CD4-positive, alpha-beta T cell treated with Interferon gamma for 1 hour (primary cell): ENCODE measurements at places on chromosomes 1 and 21.

DNA sequence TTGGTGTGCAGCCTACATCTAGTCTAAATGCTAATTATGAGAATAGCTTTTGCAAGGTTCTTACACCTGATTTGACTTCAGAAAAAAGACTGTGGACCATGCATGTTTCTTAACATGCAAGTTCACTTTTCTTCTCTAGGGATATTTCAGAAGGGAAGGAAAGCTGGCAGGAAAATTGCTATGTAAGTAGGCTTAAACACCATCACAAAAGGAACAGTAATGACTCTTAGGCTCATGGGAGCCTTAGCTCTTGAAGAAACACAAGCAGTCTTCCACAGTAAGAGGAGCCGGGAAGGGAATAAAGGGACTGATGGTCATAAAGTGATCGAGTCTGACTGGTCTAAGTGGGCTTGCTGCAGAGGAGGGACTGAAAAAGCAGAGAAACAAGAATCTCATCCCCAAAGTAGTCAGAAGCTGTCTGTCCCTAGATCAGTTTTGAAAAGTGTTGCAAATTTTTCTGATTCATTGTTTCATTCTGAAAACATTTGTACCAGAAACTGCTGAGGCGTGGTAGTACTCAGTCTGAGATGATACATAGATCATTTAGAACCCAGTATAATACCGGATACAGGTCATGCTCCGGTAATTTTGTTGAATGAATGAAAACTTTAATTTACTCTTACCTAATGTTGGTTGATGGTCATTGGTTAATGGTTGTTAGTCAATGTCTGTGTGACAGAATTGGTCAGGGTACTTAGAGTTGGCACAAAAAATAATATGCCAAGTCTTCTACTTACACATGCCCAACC, 40.9 kb downstream of the SMYD2 start:
- DNase-seq = no peak

DNA sequence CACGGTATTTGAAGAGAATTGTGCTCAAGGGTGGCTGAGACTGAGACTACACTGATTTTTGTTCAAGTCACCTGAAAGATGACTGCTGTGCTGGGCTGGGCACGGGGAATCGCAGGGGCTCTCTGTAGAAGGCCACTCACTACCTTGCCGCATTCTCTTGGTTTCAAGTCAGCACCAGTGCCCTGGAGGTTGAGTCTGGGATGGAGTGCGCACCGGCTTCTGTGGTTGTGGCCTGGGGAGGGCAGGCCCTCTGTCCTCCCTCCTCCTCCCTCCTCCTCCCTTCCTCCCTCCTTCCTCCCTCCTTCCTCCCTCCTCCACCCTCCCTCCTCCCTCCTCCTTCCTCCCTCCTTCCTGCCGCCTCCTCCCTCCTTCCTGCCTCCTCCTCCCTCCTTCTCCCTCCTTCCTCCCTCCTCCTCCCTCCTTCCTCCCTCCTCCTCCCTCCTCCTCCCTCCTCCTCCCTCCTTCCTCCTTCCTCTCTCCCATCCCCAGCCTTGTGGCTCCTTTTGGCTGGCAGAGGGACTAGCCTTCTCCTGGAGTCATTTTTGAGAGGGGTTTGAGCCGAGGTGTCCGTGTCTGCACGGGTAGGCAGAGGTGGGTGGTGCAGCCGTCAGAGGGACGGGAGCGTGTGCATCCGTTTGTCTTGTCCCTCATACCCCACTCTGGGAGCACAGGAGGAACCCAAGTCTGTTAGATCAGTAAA, 9.5 kb downstream of the RER1 start:
- no peak for DNase-seq

- DNase-seq = no peak
These were observed 27.3 kb upstream of the BCAR3 start for GRCh38 chr1:93708734-93709481.

DNA sequence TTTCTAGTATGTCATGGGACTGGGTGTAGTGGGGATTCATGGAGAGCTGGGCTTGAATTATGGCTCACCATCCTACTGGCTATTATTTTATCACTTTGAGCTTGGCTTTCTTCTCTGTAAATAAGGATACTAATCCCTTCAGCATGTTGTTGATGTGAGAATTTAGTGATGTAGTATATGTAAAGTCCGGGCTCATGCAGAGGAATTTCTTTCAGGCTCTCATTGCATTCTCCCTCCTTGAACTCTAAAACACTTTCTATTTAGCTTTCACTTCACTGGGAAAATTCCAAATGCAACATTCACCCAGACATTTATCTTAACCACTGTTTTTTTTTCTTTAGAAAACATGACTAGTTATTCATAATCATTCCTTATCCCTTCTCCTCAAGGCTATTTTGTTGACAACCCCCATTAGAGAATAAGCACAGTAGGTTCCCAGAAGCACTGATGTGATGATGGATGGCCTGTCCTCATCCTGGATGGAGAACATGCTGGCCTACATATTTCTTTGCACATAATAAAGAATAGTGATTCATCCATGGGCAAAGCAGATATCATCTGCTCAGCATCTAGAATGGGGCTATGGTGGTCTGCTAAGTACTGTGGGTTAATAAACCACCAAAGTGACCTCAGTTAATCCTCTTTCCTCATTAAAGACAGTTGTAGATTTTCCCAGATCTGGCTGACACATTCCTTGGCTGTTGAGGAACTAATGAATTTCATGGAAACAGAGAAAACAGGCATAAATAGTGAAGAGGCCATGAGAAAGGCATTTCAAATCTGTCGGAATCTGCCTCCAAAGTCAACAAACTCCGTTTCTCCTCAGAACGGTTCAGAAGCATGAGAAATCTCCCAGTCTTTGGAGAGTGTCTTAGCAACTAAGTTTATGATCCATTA, 68.0 kb upstream of the CYP2J2 start:
- DNase-seq = no peak

- DNase-seq = no peak
These were observed 509 bp downstream of the ADAMTS4 start for GRCh38 chr1:161198194-161198896.

GRCh38 chr1:31297277-31298247, 730 bp downstream of the ZCCHC17 start:
- no peak for DNase-seq

DNA sequence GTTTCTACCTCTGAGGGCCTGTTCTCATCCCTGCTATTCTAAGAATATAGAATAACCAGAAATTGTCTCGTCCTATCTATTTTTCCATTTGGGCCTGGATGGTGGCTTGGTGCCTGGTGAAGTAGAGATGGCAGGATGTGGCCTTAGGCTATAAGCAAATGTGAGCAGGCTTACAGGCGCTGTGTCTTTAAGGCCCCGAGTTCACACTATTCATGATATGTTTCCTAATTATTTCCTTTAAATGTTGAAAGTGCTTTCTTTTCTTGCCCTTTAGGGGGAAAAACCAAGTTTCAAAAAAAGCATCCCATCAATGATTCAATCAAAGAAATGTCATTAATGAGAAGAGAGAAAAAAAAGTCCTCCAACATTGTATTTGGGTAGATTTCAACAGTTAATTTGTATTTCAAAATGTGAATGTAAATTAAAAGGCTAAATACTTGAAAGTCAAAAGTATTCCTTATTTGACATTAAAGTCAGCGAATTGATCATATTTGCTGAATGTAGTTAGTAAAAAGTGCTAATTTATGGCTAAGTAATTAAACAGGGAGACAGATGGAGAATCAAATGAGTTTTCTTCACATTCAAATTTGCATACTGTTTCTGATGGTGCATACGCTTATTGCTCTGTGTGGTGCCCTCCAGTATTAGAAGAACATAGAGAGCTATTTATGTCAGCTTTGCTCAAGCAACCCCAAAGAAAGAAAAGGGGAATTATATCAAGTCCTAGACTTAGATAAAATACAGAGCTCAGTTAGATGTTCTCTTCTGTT, 34.0 kb upstream of the HUNK start:
- DNase-seq = no peak

- DNase-seq = no peak
These were observed 8.1 kb upstream of the POFUT2 start for GRCh38 chr21:45295576-45296365.

DNA sequence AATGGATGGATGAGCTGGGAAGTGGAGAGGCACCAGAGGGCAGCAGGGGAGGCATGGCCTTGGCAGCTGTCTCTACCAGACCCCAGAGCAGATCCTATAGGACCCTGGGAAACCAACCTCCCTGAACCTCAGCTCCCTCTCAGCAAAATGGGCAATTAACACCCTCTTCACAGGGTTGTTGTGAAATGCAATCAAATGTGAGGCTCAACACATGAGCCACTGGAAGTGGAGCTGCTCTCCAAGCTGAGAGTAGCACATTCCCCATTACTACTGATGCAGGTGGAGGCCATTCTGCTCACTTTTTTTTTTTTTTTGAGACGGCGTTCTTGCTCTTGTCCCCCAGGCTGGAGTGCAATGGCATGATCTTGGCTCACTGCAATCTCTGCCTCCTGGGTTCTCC, 6.5 kb upstream of the SYNC start:
- no peak for DNase-seq

GRCh38 chr1:74895411-74895810, 162.5 kb downstream of the TYW3 start:
- DNase-seq = no peak

GRCh38 chr1:170213596-170213995, 67.8 kb downstream of the NTMT2 start:
- no peak for DNase-seq

- no peak for DNase-seq
These were observed 13.2 kb downstream of the ODF2L start for GRCh38 chr1:86382878-86383277.

DNA sequence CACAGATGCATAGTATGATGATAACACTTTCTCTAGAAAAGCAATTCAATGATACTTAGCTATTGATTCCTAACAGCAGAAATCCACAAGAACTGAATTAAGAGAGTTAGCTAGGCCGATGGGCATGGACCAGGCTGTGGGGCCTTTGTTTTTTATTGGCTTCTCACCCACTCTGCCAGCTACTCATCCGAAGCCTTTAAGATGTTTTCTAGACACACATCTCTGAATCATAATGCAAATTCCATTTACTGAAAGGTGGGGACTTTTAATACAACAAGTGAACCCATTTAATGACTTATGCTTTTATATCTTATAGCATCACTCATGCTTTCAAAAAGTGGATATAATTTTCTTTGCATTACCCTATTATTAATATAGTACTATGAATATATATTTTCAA, 170.2 kb downstream of the RUNX1 start:
- DNase-seq = no peak

GRCh38 chr1:203548892-203549291, 54.9 kb downstream of the OPTC start:
- no peak for DNase-seq

DNA sequence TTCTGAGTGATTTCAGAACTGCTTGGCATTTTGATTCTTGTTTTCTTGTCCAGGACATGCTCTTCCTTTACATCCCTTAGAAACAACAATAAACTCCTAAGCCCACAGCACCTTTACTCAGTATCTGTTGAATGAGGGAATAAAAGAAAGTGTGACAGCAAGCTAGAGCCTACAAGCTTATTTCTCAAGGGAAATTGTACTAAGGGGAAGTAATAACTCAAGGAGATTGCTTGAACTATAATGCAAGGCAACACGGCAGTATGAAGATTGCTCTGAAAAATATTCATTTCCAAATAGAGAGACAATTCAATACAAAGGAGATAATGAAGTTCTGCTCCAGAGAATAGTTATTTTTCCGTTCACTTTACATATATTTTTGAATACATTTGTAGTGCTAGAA, 6.5 kb downstream of the OR6P1 start:
- no peak for DNase-seq

GRCh38 chr1:237861944-237862343, 28.8 kb downstream of the ZP4 start:
- no peak for DNase-seq

DNA sequence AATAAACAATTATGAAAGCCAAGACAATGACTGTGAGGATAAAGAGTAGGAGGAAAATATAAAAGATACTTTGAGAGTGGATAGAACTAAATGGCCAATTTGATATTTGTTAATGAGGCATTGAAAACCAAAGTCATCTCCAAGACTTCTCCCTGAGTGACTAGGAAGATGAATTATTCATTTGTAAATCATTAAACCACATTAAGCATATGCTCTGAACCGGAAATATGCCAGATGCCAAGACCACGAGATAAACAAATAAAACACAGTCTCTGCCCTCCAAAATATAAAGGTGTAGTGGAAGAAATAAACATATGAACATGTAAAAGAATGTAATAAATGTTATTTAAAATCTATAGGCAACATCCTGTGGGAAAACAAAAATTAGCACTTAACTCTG, 78.8 kb downstream of the MRPL39 start:
- DNase-seq = no peak

GRCh38 chr1:9397997-9398526, 105.4 kb downstream of the SPSB1 start:
- DNase-seq = no peak

DNA sequence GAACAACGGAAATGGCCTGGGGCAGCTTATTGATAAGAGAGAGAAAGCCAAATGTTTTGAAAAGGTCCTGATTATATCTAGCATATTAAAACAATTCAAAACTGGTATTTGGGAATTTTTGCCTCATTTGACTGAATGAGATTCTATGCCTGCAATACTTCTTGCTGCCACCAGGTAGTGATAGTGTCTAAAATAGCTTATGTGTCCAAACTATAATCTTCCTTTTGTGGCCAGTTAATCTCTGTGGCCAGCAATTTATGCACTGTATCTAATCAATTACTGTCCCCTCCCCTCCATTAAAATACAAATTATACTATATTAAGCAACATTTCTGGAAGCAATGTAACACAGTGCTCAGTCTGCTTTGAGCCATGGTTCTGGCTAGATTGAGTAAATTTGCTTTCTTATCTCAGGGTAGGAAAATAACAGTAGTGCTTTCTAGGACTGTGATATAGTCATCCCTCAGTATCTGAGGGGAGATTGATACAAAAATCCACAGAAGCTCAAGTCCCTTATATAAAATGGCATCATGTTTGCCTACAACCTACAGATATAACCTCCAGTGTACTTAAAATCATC, 91.8 kb downstream of the FOXD2 start:
- DNase-seq = no peak

GRCh38 chr1:11691302-11691914, at the start of gene DRAXIN:
Gene DRAXIN (plus strand): TSS chr1:11691710. CDS start chr1:11706259, 14,549 bp downstream.
- DNase-seq = no peak

GRCh38 chr1:46379996-46380395, 14.1 kb upstream of the FAAH start:
- no peak for DNase-seq

DNA sequence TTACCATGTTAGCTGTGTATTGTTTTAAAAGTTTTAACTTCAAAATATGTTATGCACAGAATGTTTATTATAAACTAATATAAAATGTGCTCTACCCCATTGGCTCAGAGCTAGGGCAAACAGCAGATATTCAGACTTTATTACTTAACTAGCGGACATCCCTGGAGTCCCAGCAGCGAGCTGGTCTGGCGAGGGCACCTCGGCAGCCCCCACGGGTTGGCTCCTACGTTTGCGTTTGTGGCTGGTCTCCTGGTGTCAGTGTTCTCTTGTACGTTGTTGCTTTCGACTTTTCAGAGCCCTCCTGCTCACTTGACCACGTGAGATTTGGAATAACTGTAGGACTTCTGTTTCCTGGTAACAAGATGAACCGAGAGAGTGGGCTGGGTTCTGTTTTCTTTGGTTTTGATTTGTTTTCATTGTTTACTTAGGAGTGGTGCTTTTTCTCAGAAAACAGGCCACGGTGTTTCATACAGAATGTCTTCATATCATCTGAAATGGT, 44.5 kb downstream of the CBS start:
- no peak for DNase-seq
